CD8-positive, alpha-beta T cell (primary cell): ENCODE measurements at places on chromosomes 11 and 22.
A peak's percentile ranks its signal among the peaks of the same experiment; 100 is the strongest.

DNA sequence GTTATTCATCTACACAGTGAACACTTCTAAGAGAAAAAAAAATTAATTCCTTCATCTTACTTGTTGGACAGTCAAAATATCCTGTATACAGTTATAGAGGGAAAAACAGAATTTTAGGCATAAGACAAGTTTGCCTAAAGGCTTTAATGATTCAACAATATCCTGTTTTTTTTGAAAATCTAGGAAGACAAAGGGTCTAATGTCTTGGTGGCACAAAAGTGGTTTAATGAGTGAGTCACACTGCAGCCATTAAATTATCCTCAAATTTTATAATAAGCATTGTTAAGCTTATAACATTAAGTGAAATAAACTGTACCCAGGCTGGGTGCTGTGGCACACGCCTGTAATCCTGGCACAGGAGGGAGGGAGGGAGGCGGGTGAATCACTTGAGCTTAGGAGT lies 72.9 kb downstream of the GAB2 start:
- no peak for DNase-seq

DNA sequence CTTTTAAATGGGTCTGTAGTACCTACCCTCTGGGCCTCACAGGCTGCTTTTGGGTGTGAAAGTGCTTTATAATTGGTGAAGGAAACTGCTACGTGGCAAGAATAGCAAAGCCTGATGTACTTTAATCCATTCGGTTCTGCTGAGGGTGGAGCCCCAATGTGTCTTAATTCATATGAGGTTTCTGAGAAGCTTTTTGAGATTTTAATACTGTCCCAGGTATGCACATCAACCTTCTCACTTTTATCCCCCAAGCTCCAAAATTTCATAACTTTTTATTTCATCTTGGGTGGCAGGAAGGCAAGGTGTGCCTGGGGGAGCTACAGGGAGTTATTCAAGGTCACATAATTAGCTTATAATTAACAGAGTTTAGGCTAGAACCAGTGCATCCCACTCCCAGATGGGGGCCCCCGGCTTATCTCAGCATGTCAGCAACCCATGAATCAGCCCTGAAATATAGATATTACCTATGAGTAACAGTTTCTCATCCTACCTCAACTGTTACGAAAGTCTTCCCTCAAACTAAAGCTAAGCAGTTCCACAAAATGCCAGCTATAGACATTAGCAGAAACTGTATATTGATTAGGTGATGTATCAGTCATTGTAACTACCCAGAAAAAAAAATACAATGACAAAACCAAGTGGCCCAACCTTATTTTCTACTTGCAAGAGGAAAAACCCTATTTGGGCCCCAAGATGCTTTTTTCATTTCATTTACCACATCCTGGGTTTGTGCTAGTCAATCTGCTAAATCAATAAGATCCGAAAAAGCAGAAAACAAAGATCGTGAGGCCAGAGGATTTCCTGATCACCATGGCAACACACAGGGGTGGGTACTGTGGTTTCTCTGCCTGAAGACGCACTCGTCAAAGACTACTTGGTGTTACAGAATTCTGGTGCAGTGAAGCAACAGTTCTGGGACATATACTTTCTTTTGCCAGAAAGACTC lies 26.7 kb downstream of the CD44 start:
- DNase-seq = peak; percentile 87

- no peak for DNase-seq
Measured at GRCh38 chr11:80083531-80083951, 642.7 kb upstream of the TENM4 start.

- no peak for DNase-seq
Measured at GRCh38 chr11:12119502-12119901, 9.1 kb downstream of the MICAL2 start.

GRCh38 chr11:120719348-120719747 lies 207.8 kb downstream of the GRIK4 start:
- DNase-seq = no peak

GRCh38 chr11:19283991-19284390 lies 43.2 kb upstream of the E2F8 start:
- no peak for DNase-seq

DNA sequence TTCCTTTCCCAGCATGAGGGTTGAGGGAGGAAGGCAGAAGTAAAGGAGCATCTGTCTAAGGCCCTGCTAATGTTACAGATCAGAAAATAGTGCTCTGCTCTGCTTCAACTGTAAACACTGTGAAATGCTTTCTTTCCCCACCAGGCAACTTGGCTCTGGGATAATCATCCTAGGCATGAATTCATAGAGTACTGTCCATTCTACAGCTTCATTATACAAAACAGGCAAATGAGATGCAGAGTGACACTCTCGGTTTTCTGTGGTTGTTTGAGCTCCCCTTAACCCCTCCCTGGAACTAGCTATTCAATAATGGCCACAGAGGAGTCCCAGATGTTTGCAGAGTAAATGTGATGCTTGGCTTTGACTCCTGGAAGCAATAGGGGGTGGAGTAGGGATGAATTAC lies 184.3 kb upstream of the CTSC start:
- DNase-seq = no peak

DNA sequence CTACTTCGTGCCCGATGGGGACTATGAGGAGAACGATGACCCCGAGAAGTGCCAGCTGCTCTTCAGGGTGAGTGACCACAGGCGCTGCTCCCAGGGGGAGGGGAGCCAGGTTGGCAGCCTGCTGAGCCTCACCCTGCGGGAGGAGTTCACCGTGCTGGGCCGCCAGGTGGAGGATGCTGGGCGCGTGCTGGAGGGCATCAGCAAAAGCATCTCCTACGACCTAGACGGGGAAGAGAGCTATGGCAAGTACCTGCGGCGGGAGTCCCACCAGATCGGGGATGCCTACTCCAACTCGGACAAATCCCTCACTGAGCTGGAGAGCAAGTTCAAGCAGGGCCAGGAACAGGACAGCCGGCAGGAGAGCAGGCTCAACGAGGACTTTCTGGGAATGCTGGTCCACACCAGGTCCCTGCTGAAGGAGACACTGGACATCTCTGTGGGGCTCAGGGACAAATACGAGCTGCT lies 751 bp downstream of the FIBIN start:
- DNase-seq = no peak

DNA sequence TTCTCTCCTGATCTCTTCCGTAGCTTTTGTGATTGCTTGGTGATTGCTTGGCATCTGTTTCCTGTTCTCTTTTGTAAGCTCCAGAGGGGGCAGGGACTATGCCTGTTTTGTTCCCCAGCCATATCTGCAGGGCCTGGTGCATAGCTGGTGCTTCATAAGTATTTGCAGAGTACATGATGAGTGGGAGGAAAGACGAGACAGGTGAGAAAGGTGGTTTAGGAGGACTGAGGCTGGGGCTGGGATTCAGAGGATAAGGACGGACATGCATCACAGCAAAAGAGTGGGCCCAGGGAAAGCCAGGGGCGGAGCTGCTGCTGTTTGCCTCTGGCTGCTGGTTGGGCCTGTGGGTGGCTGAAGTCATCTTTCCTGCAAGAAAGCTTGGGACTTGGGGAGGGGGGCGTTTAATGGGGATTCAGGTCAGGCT lies 62.4 kb downstream of the DSCAML1 start:
- DNase-seq = no peak

DNA sequence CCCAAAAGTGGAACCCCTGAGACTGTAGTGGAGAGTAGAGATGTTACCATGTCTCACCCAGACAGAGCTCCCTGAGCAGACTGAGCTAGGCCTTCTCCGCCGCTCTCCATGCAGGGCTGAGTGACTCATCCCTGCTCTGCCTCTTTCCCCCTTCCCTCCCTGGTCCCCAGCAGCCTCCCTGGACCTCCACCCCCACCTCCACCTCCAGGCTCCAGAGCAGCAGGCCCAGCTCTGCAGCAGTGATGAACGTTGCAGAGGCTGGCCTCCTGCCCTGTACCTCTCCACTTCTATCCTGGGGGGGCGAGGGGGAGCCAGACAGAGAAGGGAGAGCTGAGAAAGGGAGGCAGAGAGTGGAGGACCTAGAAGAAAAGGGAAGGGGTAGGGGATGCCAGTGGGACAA lies 19.3 kb upstream of the ARAP1 start:
- DNase-seq = no peak

GRCh38 chr11:78112582-78113275 lies 26.7 kb downstream of the ALG8 start:
- no peak for DNase-seq
